ENCODE measurements at places on chromosomes 6 and 20. TPM values are rescaled to one million over a fixed set of nuclear protein-coding genes. Genes with fewer than 3 reads are reported as not detected.

GRCh38 chr6:164756142-164756541, 553.3 kb downstream of the C6orf118 start:
- DNase-seq = no peak

- no peak for DNase-seq
Observed at GRCh38 chr6:123770247-123770949, 33.3 kb upstream of the NKAIN2 start.

TRIM15 gene
- 1.4 TPM for total RNA-seq

JPH2 gene
- 11.3 TPM for total RNA-seq

GRCh38 chr20:63848003-63848911, 13.0 kb upstream of the ABHD16B start:
- DNase-seq = no peak

GRCh38 chr20:43755851-43756250, 29.0 kb upstream of the GTSF1L start:
- no peak for DNase-seq

GPR6 gene
- total RNA-seq = not detected

- no peak for DNase-seq
Observed at GRCh38 chr20:17726902-17727301, 27.1 kb downstream of the BANF2 start.

SLC9A8 gene
- 4.8 TPM for total RNA-seq

DNA sequence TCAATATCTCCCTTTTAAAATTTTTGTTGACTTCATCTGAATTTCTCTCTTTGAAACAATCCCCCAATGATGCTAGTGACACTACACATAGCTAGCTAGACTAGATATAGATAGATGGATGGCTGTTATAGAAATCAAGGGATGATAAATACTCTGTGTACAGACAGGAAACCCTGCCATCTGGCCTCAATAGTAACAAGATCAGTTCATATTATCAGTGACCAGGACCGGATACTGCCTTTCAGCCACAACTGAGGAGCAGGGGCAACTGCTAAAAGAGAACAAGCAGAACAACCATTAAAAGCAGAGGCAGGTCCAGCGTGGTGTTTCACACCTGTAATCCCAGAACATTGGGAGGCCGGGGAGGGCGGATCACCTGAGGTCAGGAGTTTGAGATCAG, 118.3 kb upstream of the FAM184A start:
- no peak for DNase-seq

DNA sequence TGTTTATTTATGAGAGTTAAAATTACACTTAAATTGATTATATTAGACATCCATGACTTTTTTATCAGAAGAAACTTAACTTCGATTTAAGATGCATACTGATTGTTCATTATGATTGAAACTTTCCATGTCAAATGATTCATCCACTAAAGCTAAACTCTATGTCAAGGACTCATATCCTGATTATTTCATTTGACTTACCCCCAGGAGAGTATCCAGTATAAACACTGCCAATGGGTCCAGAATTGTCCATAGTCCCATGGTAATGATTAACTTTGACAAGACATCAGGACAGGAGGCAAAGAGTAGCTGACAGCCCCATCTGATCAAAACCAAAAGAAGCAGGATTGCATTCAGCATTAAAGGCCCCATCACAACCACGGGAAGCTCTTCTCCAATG, 709.9 kb downstream of the TFAP2A start:
- DNase-seq = no peak

Measured in skin of body (tissue), 3 donors.